ENCODE measurements at places on chromosomes 2 and 18.

DNA sequence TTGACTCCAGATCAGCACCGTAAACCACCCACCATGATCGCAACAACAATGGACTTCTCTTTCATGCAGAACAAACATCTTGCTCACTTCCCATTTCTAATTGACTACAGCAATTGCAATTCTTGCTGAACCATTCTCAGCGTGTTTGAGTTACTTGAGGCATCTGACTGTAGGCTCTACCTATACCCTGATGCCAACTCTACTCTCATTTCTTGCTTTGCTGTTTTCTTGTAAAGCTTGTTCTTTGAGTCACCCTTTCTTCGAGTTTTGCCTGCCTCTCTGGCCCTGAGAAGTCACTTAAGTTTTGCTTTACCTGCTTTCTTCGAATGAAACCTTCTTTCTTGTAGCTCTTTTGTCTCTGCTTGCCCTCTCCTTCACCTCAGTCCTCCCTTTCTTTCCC is 160.5 kb upstream of the RND3 start:
- no peak for DNase-seq

- no peak for DNase-seq
These were observed 86.5 kb upstream of the MYO3B start for GRCh38 chr2:170091436-170091835.

DNA sequence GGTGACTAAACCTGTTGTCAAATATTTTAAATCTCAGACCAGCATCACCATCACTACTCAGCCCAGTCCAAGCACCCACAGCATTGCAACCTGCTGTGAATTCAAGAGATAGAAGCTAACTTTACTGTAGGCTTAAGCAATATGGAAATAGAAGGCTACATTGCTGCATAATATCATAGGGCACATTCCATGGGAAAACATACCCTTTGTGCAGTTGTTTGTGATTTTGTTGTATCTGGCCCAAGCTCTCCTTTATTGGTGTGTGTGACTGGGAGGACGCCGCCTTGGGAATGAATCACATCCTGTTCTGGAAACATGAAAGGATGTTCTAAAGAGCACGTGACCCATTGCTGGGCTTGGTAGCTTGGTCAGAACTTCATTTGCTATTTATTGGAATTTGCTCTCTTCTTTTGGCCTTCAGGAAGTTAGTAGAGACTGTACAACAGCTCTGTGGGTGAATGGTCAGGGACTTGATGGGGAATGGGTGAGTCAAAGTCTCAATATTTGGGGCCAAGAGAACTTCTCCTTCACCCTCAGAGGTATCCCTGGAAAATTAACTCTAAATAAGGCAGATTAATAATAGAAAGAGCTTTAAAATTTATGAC is 106.8 kb upstream of the SERPINE2 start:
- no peak for DNase-seq

- DNase-seq, result no peak
These were observed 60.2 kb downstream of the CD8B2 start for GRCh38 chr2:106547164-106547903.

- DNase-seq, result peak; percentile 56
These were observed 634 bp downstream of the CREB1 start for GRCh38 chr2:207530160-207531031.

- no peak for DNase-seq
These were observed 10.7 kb upstream of the SPOPL start for GRCh38 chr2:138490673-138491494.

DNA sequence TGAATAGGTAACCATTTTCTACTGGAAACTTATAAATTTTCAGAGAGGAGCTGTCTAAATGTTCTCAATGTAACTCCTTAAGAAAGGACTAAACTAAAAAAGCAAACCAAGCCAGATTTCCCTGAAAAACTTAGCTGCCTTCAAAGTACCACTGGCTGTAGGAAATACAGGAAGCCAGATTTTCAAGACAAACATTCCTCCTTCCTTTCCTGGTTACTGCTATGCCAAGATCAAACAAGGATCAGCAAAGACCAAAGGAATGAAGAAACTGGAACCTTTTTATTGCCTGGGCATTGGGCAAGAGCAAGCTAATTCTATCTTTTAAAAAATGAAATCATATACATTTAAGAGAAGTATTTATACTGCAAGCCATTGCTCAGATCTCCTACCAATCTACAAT is 212.7 kb downstream of the DYM start:
- no peak for DNase-seq

DNA sequence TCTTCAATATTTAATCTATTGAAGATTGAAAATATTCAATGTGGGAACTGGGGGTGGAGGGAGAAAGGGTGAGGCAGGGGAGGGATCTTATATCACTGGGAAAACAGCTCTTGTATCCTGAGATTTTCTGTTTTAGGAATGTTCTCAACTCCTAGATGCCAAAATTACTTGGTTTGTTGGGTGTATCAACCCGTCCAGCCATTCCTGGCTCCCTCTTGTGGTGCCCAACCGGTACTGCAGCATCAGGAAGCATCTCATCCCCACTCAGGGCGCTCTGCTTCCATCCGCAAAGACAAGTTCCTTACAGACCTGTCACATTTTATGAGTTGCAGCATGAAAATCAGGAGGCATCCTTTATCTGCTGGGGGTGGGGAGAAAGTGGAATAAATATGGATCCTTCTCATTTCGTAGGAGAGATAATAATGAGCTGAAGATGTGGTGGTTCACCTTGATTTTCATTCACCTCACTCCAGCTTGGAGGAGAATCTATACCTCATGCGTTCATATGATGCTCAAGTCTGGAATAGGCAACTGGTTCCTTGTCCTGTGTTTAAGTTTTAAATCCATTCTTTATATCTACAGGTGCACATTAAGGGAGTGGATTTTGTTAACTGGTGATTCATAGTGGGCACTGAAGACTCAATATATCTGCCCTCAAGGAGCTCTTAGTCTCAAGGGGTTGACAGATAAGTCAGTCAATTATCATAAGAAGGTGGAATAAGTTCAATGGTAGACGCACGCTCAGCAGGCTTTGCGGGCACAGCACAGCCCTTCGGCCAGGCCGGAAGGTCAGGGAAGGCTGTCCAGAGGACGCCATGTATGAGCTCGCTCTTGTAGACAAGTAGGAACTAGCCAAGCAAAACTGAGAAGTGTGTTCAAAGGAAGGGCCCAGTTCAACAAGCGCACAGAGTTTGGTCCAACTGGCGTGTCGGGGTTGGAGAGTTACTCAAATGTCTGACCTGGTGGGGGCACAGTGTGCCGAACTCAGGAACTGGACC is 127.3 kb downstream of the RNF144A start:
- DNase-seq, result peak; percentile 71

- no peak for DNase-seq
These were observed 345.7 kb downstream of the CYP26B1 start for GRCh38 chr2:71801969-71802368.

- no peak for DNase-seq
These were observed 35.4 kb downstream of the PSD4 start for GRCh38 chr2:113209011-113209645.

GRCh38 chr2:147135376-147135775 is 709.5 kb upstream of the ACVR2A start:
- no peak for DNase-seq

- no peak for DNase-seq
These were observed 5.6 kb downstream of the ESPNL start for GRCh38 chr2:238105506-238106338.

- no peak for DNase-seq
These were observed 254.2 kb downstream of the CDH2 start for GRCh38 chr18:27922780-27923179.

DNA sequence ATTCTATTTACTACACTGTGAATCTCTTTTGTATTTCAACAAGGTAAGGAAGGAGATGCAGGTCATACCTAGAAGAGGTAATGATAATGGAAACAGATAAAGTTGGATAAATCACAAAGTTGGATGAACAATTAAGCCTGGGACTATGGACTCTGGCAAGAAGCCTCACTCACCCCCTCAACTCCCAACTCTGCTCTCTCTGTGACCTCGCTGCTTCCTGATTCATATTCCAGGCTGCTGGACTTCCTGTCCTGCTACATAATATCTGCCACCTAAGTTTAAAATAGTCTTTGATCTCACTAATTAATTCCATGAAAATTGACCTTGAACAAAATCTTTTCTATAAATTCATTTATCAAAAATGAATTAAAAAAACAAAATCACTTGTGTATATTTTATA is 215.3 kb downstream of the CALCRL start:
- DNase-seq, result no peak

- no peak for DNase-seq
These were observed 10.9 kb downstream of the DDX18 start for GRCh38 chr2:117825437-117825836.

DNA sequence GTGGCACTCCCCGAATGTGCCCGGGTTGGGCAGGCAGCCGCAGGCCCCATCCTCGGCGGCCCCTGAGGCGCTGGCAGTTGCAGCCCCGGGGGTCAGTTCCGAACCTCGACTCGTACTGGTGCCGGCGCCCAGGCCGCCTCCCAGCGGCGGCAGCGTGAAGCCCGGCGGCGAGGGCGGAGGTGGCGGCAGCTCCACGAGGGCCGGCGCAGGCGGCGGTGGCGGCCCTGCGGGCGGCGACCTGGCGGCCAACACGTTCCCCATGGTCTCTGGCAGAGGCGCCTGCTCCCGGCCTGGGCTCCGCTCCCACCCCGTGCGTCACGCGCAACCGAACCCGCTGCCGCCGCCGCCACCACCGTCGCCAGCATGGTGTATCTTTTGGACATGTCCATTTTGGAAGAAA is 196.3 kb downstream of the CCDC74A start:
- no peak for DNase-seq

GRCh38 chr2:198523710-198524109 is 719.3 kb downstream of the PLCL1 start:
- DNase-seq, result no peak

GRCh38 chr2:8303322-8303832 is 378.5 kb upstream of the ID2 start:
- peak; percentile 77 for DNase-seq

- DNase-seq, result no peak
These were observed 163.0 kb downstream of the SEPTIN10 start for GRCh38 chr2:109450574-109451273.

- DNase-seq, result no peak
These were observed 64.0 kb upstream of the STK39 start for GRCh38 chr2:168311261-168311910.

DNA sequence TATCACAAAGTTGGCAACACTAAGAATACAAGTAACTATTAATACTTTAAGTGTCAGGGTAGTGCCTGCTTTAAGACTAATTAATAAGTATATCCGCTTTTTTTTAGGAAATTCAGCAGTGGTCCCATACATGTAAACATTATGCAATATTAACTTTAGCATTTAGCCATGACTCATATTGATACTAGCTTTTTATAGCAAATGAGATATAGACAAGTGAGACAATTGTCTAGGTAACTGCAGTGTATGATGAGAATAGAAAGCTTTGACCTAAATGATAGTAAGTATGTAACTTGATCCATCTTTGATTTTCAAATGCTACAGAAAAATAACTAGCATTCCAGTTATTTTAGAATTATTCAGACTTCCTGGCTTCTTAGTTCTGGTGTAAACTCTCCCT is 27.4 kb upstream of the VRK2 start:
- no peak for DNase-seq

- DNase-seq, result no peak
These were observed 52.2 kb downstream of the VAPA start for GRCh38 chr18:9965711-9966624.

- DNase-seq, result no peak
These were observed 51.9 kb downstream of the ACSL3 start for GRCh38 chr2:222912776-222913175.

- DNase-seq, result no peak
These were observed 43.6 kb downstream of the SCTR start for GRCh38 chr2:119480718-119481142.

- DNase-seq, result no peak
These were observed 46.2 kb downstream of the PARD6G start for GRCh38 chr18:80200932-80201672.

- DNase-seq, result no peak
These were observed 32.9 kb downstream of the TPRKB start for GRCh38 chr2:73704285-73704684.

DNA sequence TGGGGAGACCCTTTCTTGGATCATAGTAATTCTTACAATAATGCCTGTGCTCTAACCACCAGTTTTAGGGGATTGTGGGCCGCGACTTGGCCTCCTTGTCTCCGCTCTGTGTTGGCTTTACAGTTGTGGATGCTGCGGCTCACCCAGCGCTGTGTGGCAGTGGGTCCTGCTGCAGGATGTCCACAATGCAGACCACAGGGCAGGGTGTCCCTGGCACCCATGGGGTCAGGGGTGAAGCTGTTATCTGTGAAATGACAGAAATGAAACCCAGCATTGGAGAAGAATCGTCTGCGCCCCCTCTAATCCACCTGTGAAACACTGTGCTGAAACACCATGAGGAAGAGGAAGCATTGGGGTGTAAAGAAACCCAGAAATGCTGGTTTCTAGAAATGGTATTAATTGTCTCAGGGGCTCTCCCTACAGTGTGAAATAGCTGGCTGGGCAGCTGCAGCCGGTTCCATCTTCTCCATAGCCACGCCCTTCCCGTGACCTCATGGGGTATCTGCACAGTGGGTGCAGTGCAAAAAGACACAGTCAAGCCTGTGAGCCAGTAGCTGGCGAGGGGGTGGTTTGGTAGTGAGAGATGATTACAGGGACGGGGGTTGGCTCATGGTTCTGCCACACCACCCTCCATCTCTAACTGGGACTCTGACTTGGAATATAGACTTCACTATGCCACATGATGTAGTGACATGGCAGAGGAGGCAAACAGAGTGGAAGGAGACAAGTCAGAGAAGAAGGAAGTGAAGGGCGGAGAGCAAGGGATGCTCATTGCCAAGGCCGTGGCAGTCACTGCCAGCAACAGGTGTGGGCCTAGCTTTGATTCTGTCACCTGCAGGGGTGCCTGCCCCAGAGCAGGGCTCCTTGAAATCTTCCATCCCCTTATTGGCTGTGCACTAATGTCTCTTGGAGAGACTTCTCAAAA is 16.2 kb downstream of the INPP4A start:
- peak; percentile 61 for DNase-seq

DNA sequence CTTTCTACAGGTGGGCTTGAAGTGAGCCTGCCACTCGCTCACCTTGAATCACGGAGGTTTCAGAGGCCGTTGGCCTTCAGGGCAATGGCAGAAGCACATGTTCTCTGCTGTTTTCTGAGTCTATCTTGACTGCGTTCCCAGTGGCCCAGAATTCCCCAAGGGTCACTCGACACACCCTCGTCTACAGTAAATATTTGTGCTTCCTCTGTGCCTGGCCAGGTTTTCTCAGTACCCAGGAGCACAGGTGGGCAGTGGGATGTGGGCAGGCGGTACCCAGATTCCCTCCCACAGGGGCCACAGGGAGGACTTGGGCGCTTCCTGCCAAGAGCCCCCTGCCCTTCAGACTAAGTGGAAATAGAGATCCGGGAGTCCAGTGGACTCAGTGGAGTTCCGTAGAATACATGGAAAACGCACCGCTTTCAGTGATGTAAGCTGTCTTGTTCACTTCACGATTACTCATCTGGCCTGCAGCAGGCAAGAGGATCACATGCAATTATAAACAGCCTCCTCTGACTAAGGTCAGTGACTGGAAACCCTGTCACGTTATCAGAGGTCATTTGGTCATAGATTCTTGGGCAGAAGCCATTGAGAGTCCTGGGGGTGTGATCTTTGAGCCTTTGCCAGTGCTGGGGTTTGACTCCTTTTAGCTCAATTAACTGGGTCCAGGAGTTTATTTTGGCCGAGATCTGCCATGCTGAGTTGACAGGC is 179.8 kb downstream of the NEDD4L start:
- no peak for DNase-seq

GRCh38 chr2:158600155-158600802 is 143.5 kb downstream of the PKP4 start:
- no peak for DNase-seq

GRCh38 chr2:14524803-14525080 is 107.8 kb upstream of the LRATD1 start:
- DNase-seq, result no peak
